ENCODE measurements at places on chromosomes 1 and 21. TPM values are rescaled to one million over a fixed set of nuclear protein-coding genes. Genes with fewer than 3 reads are reported as not detected.
A peak's percentile ranks its signal among the peaks of the same experiment; 100 is the strongest.

GRCh38 chr1:204254031-204254661 is 40.4 kb upstream of the GOLT1A start:
- peak; percentile 14 for DNase-seq

The DTL gene
- 42.8 TPM for total RNA-seq

The CD5L gene
- not detected for total RNA-seq

GRCh38 chr1:201024625-201024998 is 1.1 kb upstream of the KIF21B start:
- DNase-seq = no peak

GRCh38 chr1:241701483-241702295 is 49.6 kb downstream of the WDR64 start:
- no peak for DNase-seq

GRCh38 chr1:24897263-24898151 is 32.6 kb downstream of the RUNX3 start:
- no peak for DNase-seq

- peak; percentile 94 for DNase-seq
These were observed 4.4 kb downstream of the ACBD3 start for GRCh38 chr1:226181996-226182714.

All from Caki2 (cell line).